ENCODE measurements at places on chromosomes 7 and 10.

GRCh38 chr10:26274391-26274790, 57.8 kb downstream of the GAD2 start:
- DNase-seq: no peak

- no peak for DNase-seq
Observed at GRCh38 chr7:70406186-70406949, 725.6 kb upstream of the GALNT17 start.

DNA sequence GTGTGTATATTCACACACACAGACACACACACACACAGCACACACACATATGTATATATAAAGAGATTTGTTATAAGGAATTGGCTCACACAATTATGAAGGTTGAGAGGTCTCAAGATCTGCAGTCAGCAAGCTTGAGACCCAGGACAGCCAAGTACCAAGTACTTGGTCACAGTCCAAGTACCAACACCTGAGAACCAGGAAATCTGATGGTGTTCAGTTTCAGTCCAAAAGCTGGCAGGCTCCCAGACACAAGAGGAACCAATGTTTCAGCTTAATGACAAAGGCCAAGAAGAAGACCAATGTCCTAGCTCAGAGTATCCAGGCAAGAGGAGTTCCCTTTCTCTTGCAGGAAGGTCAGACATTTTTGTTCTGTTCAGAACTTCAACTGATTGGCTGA, 780.2 kb downstream of the MAGI2 start:
- no peak for DNase-seq

DNA sequence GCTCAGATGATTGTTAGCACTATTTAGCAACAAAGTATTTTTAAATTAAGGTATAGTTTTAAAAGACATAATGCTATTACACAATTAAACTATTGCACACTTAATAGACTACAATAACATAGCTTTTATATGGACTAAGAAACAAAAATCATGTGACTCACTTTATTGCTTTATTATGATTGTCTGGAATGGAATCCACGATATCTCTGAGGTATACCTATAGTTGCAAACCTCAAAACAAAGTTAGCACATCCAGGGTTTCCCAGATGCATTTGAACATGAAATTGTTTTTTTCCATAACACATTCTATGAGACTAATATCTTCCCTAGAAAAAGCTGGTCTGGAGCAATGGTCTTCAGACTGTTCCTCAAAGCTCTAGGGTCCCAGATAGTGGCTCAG, 18.3 kb upstream of the RPEL1 start:
- DNase-seq: no peak
